ENCODE measurements at places on chromosomes 11 and 22.
A peak's percentile ranks its signal among the peaks of the same experiment; 100 is the strongest.

DNA sequence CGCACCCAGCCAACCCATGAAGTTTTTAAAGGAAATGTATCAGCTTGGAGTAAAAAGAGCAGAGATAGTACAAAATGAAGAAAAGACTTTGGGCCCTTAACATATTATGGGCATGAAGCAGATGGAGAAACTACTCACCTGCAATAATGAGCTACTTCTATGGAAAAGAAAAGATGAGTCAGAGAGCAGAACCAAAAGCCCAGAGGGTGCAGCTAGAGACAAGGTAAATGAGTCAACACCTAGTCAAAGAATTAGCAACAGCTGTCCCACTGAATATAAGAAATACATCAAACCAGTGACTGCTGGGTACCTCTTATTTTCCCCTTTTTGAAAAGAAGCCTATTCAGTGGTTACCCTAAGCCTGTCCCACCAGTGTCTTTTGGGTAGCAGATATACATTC is 61.8 kb downstream of the RPL27A start:
- DNase-seq: no peak

DNA sequence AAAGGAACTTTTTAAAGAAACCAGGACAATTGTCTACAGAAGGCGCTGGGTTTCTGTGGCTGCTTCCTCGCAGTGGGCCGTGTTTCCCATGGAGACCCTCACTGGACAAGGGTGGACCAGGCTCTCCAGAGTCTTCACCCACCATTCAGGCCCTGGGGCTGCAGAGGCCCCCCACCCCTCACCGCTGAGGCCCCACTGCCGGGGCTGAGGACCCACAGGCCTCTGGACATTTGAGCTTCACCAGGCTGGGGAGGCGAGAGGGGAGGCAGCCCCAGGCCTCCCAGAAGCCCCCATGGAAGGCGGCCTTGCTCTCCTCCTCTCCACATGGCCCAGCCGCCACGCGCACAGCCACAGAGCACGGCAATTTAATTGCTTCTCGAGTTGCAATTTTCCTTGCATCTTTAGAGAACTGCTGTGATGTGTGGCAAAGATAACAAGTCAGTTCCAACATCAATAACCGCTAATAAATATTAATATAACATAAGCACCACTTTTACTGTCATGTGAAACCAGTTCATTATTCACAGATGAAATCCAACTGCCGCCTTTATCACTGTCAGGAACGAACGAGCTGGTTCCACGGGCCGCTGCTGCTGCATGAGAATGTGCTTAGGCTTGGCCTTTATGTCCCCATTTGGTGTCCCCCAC is 81.0 kb downstream of the PHF21B start:
- DNase-seq: peak; percentile 26

- DNase-seq: no peak
These were observed 192.2 kb downstream of the MIAT start for GRCh38 chr22:26849575-26849974.

- no peak for DNase-seq
These were observed 8.2 kb upstream of the TBC1D22A start for GRCh38 chr22:46754110-46754799.

DNA sequence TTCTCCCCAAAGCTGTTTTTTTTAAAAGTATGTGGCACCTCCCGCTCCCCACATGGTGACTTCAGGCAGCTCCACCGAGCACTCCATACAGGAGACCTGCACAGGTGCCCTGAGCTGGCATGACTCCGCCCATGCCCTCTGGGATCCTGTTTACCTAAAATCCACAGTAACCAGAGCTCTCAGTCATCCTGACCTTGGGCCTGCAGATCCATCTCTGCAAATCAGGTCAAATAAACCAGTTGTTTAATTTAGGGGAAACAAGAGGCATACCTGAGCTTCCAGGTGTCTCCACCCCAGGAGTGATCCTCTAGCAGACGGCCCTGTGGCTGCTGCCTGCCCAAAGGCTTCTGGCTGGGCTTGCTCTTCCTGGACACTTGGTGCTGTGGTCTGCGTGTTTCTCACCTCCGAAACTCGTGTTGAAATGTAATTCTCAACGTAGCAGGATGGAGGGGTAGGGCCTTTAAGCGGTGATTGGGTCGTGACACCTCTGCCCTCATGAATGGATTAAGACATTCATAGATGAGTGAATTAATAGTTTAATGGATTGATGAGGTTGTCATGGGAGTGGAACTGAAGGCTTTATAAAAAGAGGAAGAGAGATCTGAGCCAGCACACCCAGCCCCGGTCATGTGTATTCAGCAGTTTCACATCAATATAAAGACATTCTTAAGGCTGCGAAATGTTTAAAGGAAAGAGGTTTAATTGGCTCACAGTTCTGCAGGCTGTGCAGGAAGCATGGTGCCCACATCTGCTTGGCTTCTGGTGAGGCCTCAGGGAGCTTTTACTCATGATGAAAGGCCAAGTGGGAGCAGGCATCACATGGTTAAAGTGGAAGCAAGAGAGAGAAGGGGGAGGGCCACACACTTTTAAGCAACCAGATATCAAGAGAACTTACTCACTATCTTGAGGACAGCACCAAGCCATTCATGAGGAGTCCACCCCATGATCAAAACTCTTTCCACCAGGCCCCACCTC is 34.1 kb downstream of the LINC01488 start:
- no peak for DNase-seq

- no peak for DNase-seq
These were observed 1.4 kb downstream of the KCNC1 start for GRCh38 chr11:17735818-17736578.

- DNase-seq: no peak
These were observed 3.4 kb downstream of the OR10V1 start for GRCh38 chr11:59710136-59710847.

GRCh38 chr22:42967933-42968332 is 47.0 kb downstream of the PACSIN2 start:
- no peak for DNase-seq

DNA sequence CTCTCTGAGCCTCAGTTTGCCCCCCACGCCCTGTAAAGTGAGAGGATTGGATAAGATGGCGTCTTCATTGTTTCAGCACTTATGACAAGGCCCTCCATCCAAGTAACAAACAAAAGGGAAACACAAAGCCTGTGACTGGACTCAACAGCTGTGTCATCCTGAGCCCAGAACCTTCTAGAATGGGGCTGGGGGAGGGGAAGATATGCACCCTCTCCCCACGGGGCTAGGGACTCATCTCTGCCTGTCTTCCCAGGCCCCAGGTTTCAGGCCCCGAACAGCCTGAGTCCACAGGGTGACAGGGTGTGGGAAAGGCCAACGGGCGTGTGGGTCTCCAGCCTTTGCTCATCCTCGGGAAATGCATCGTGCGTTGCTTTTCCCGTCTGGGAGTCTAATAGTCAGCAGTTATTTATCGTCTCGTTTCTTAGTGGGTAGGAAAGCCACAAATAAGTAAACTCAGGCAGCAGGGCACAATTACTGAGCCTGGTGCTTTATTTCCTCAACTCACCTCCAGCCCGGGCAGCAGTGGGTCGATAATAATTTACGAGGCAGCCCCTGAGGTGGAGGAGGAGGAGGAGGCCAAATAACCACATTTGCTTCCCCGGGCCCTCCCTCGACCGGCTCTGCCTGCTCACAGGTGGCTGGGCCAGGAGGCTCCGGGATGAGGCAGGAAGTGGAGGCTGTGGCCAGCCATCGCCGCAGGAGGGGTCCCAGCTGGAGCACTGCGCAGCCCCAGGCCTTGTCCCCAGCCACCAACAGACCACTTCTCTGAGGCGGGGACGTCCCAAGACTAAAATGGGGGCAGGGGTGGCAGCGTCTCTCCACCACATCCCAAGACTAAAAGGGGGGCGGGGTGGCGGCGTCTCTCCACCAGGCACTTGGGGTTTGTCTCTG is 54.4 kb downstream of the FLRT1 start:
- DNase-seq: no peak

- DNase-seq: no peak
These were observed 1.4 kb downstream of the NEFH start for GRCh38 chr22:29481265-29482000.

GRCh38 chr11:45305874-45306623 is 19.9 kb upstream of the SYT13 start:
- DNase-seq: no peak

GRCh38 chr11:45379162-45379863 is 93.2 kb upstream of the SYT13 start:
- no peak for DNase-seq

DNA sequence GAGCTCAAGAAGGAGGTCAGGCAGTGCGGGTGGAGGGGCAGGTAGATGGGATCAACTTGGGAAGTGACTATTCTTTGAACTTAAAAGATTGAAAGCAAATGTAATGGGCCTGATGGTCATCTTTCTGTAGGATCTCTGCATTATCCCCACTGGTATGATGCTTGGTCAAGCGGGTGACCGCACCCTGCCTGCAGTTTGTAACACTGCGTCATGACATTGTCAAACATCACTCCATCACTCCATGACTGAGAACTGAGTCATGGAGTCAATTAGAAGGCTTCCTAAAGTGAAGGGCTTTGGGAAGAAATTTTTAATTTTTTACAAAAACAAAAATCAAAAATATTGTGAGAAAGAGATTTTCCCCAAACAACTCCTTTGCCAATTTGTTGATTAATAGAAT is 62.4 kb upstream of the BMAL1 start:
- no peak for DNase-seq

GRCh38 chr11:28099715-28100114 is 8.2 kb downstream of the KIF18A start:
- no peak for DNase-seq

GRCh38 chr11:103035791-103036434 is 56.0 kb downstream of the DCUN1D5 start:
- DNase-seq: no peak

DNA sequence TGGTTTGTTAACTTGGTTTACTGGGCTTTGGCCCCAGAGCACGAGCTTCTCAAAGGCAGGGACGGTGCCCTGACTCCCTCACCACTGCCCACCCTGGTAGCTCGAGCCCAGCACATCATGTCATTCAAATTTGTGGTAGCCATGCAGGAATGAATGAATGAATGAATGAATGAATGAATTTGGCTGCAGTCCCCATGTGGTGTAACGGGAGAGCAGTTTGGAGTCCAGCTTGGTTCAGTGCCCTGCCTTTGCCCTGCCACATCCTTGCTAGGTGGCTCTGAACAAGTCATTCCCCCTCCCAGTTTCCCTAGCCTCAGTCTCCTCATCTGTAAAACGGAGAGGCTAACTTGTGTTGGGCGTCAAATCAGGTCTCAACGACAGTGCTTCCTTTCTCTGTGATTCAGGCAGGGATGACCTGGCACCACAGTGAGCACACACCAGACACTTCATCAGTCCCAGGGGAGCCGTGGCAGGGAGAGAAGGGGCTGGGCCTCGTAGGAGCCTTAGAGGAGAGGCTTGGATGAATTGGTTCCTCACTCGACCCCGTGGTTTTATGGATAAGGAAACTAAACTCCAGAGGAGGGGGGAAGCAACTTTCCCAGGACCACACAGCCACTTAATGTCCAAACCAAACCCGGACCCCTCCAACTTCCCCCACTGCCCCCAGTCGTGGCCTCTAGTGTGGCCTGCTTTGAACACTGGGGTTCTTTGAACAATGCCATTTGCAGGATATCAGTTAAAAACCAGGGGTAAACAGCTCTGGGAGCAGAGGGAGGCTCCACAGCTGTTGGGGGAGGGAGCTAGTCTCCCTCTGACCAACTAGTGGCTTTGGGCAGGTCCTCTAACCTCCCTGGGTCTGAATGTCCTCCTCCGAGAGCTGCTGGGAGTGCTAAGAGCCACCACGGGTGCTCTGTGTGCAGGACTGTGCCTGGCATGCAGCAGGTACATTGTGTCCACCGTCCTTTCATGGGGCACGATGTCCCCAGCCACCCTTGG is 86.2 kb downstream of the CACNA1I start:
- DNase-seq: no peak

- no peak for DNase-seq
These were observed 89.6 kb downstream of the SERGEF start for GRCh38 chr11:17923217-17923616.

- DNase-seq: no peak
These were observed 131.5 kb upstream of the MPPED2 start for GRCh38 chr11:30717641-30718040.

DNA sequence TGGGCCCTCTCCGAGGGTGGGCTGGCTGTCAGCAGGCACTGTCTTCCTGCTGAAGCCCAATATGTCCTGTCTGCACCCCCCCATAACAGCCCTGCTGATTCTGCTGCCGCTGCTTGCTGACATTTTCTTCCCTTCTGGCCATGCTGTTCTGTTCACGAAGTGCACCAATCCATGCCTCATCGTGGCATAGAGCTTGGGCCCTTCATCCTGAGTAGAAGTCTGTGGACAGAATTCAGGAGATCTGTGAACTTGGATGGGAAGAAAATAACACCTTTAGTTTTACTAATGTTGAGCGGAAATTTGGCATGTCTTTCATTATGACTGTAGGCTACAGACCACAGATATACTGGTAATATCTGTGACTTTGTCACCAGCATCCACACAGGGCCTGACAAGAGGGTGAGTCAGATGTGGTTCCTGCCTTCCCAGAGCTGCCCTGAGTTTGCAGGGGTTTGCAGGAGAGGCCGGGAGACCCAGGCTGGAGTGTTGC is 14.1 kb upstream of the KIAA0930 start:
- DNase-seq: no peak

GRCh38 chr11:650482-650881 is 13.4 kb downstream of the DRD4 start:
- DNase-seq: no peak

GRCh38 chr11:63521896-63522295 is 14.7 kb upstream of the PLAAT4 start:
- DNase-seq: no peak

- DNase-seq: no peak
These were observed 13.2 kb downstream of the VPS37C start for GRCh38 chr11:61147791-61148620.

DNA sequence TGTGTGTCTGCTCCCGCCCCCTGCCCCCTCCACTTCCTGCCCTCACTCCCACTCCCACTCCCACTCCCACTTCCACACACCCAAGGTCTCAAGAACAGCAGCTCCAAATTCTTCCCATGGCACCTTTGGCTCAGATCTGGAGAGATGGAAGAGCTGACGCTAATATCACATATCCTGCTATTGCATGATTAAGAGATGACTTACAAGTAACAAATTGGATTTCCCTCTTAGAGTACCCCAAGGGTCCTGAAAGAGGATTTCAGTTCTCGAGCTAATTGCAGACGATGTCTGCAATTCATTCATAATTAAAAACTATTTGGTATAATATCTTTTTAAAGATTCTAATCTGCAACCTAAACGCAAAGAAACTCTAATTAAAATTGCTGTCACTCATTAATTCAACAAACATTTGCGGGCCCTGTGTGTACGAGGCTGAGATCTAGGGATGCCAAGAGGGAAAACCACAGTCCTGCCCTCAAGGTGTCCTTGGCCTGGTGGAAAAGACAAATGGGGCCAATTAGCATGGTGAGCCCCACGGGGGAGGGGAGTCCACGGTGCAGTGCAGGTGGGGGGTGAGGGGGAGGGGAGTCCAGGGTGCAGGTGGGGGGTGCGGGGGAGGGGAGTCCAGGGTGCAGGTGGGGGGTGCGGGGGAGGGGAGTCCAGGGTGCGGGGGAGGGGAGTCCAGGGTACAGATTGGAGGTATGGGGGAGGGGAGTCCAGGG is 50.3 kb downstream of the CELSR1 start:
- no peak for DNase-seq

DNA sequence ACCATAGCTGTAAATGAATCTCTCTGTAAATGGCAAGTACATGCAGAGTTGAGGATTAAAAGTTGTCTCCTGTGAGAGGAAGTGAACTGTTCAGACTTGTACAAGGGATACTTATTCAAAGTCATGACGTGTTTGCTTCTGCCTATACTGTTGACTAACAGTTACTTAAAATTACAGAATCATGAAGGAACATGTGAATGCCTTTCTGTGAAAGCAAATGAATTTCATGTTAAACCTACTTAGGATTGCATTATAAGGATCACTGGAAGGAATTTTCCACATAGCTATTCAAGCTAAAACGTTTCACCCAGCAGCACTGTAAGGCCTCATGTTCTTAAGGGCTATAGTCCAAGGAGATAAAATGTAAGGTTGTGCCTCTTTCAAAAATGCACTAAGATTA is 93.4 kb upstream of the BIRC3 start:
- DNase-seq: no peak
